ENCODE measurements at places on chromosomes 1 and 21.

- no peak for DNase-seq
Measured at GRCh38 chr1:59394706-59395425, 98.0 kb downstream of the FGGY start.

- no peak for DNase-seq
Measured at GRCh38 chr1:7341145-7341905, 429.8 kb upstream of the VAMP3 start.

DNA sequence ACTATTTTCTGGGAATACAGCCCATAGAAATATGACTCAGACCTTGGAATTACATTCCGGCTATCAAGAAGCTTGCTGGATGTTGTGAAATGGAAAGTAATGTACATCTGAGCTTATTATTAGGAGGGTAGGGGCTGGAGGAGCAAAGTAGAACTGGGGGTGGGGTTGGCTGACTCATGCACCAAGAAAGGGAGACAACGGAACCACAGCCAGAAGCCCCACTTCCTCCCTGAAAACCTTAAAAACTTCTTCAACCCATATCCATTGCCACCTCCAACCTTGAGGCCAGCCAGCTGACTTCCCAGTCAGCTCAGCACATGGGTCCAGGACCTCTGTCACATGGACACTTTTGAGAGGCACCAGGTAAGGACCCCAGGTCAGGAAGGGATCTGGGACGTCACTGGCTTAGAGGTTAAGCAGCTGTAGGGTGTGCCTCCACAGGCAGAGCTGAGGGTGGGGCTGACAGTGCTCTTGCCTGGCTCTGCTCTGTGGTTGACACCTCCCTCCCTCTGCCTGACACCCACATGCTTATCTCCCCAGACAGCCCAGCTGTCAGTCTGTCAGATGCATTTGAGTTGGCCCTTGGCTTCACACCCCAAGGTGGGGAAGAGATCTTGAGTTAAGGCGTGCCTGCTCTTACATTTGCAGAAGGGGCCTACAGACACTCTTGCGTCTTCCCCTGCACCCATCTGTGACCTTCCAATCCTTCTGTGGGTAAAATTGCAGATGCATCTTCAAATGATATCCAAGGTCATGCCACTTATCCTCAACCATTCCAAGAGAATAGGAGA, 5.7 kb upstream of the ZNF683 start:
- DNase-seq = no peak

- no peak for DNase-seq
Measured at GRCh38 chr1:31800674-31800967, 15.2 kb downstream of the SPOCD1 start.

DNA sequence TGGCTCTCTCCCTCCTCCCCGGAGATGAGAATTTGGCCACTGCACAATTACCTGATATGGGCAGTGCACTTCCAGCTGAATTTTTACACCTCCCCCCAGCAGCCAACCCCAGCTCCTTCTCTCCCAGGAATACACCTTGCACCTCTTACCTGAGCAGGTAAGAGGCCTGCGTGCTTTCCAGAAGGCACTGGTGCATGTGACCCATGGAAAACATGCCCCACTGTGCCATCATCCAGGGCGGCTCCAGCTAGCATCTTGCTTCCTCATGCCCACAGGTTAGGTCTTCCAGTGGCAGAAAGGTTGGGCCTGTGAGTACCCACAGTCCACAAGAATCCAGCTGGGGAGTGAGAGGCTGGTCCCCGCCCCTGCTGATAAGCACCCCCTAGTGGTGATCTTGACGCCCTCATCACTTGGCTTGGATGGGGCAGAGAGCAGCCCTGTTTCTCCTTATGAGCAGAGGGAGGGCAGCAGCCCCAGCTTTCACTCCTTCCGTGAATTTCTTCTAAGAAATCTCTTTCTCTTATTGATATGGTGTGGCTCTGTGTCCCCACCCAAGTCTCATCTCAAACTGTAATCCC, 57.8 kb downstream of the EDARADD start:
- DNase-seq = no peak

DNA sequence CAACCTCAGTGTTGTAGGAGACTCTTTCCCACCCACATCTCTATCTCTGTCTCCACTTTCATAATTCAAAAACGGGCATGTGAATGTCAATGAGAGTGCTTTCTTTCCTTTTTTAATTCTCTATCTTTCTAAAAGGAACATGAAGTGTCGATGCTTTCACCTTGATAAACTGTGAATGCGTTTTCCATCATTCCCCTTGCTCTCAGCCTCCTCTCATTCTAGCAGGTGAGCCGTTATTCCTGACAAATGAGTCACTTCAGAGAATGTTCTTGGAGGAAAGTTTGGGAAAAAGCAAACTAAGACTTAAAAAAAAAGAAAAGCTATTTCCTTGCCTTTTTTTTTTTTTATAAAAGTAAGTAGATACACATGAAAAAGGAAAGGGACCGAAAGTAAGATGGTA, 226.0 kb upstream of the C1orf87 start:
- DNase-seq = no peak

DNA sequence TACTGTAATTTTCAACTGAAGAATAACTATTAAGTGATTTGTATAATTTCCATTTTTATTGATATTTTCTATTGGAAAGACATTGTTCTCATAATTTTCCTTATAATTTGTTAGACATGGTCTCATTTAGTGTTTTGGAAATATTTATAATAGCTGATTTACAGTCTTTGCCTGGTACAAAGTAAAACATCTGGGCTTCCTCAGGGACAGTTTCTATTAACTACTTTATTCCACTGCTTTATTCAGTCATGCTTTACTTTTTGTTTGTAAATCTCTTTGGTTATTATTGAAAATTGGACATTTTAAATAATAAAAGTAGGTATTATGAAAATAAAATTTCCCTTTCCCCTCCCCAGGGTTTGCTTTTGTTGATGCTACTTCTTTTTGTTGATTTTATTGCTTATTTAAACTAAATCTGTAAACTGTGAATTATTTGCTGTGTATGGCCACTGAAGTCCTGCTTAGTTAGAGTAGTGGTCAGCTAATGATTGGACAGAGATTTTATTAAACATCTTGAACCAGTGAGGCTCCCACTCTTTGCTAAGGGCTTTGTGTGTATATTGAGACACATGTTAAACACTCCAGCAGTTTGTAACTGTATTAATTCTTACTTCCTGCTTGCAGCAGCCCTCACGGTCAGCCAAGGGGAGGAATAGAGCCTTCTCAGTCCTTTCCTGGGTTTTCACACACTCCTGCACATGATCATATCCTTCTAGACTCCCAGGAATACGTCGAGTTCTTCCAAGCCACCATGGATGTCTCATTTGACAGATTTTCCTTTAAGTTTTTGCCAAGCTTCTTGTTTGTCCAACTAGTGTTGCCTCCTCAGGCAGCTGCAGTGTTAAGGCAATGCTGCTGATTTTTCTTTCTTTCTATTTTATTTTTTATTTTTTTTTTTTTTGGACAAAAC, 994.6 kb upstream of the PRMT6 start:
- DNase-seq = no peak

DNA sequence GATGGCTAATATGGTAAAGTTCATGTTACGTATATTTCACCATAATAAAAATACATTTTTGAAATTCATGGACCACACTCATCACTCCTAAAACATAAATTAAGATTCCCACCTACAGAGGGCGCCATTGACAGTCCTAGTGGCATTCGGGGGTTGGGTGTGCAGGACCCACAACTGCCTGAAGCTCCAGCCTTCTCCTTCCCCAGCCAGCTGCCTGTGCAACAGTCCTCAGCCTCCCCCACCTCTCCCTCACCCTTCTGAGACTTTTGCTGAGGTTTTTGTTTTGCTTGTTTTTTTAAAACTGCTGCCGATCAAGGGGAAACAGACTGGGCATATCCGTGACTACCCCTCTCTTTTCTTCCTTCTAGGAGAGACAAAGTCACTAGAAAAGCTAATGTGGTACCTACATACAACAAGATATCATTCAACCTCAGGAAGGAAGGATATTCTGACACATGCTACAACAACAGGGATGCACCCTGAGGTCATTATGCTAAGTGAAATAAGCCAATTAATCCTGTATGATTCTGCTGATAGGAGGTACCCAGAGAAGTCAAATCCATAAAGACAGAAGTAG, 9.2 kb upstream of the EVA1C start:
- peak; percentile 20 for DNase-seq
